ENCODE measurements at places on chromosomes 6 and 20.

DNA sequence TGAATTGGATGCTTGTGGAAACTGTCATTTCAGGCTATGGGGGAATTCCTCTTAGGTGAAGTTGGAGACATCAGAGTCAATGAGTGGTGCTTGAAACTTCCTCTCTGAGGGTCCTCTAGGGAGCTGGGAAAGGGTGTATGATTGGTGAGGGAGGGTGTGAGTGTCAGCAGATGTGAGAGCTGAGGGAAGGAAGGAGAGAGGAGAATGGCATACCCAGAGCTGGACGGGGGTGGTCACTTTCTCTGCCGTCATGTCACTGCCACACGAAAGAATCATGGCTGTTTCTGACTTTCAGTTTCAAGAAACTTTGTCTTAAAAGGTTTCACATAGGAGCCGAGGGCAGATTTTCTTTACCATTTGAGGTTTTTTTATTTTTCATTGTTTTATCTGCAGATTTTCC is 50.3 kb downstream of the DEK start:
- no peak for DNase-seq

GRCh38 chr6:90458353-90459224 is 128.3 kb downstream of the MAP3K7 start:
- DNase-seq, result no peak

DNA sequence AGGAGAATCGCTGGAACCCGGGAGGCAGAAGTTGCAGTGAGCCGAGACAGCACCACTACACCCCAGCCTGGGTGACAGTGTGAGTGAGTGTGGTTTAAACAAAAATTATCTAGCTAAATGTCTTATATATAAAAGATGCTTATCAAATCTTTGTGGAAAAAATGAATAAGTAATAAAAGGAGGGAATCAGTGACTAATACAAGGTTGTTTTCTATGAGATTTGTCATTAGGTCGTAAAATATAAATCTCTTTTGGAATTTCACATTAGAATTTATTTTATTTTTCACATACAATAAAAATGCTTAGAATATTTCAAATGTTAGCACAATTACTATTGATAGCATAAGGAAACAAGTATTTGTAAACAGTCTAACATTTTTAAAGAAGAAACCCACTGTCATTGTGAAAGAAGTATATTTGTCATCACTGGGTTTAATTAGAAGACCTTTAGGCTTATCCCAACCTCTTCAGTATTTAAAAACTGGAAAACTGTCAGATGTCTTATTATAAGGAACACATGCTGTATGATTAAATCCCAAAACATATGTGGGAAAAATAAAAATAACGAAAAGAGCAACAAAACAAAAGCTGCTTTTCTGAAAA is 47.1 kb downstream of the ASCC3 start:
- no peak for DNase-seq

DNA sequence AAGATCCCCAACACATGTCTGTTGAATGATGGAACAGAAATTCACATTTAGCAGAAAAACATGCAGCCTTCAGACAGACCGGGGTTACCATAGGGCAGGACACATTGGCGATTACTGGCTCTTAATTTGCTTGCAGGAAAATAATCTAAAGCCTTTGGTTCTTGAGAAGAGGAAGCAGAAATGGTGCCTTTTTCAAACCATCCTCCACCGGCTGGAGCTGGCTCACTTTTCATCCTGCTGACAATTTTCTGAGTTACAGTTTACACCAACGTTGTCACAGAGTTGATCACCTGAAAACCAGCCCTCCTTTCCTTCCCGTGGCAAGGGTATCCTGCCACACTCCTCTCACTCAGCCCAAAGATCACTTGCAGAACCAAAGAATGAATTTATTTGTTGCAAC is 32.6 kb downstream of the SF3B5 start:
- no peak for DNase-seq
